ENCODE measurements at places on chromosomes 13 and 19.

GRCh38 chr19:14570864-14571527 lies 870 bp downstream of the NDUFB7 start:
- no peak for DNase-seq

DNA sequence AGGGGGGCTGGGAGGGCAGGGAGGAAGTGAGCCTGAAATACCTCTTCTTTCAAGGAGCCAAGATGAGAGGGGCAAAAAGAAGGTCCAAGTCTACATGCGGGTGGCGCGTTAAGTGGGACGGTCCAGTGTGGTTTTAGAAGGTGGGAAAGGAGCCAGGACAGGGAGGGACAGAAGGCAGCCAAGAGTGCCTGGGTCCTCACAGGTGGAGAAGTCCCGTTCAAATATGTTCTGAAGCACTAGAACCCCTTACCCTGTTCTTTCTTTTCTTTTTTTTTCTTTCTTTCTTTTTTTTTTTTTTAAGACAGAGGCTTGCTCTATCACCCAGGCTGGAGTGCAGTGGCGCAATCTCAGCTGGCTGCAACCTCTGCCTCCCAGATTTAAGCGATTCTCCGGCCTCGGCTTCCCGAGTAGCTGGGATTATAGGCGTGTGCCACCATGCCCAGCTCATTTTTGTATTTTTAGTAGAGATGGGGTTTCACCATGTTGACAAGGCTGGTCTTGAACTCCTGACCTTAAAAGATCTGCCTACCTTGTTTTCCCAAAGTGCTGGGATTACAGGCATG lies 7.4 kb downstream of the CAMSAP3 start:
- DNase-seq, result no peak

DNA sequence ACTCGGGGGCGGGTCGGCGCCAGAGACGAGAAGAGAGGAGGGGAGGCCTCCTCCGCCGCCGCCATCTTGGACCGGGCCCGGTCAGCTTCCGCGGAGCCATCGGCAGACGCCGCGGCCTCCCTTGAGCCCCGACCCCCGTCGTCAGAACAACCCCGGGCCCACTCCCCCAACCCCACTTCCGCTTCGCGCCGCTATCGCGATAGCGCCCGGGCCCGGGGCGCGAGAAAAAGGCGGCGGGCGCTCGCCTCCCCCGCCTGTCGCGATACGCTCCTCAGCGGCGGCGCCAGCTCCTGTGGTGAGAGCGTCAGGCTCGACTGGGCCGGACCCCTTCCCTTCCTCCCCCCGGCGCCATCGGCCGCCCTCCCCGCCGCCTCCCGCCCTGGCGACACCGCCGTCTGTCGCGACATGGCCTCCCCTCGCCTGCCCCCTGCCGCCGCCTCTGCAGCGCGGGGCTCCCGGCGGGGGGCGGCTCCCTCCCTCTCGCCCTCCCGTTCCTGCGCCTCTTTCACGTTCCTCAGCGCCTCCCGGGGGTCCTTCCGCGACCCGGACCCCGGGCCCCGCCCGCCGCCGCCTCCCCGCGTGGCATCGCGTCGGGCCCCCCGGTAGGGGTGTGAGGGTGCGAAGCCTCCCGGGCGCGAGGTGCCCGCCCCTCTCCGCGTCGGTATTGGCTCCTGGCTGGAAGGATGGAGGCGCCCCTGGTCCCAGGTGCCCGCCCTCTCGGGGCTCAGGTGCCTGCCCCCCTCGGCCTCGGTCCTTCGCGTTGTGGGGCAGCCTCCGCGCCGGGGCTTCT lies at the start of gene CNOT3:
Gene CNOT3, plus strand, starts transcription at position 64 of the 790 bp plus-strand sequence. CDS start 5,217 bp downstream, outside the sequence.
- no peak for DNase-seq

GRCh38 chr13:42720858-42721219 lies 60.5 kb upstream of the FAM216B start:
- DNase-seq, result no peak

DNA sequence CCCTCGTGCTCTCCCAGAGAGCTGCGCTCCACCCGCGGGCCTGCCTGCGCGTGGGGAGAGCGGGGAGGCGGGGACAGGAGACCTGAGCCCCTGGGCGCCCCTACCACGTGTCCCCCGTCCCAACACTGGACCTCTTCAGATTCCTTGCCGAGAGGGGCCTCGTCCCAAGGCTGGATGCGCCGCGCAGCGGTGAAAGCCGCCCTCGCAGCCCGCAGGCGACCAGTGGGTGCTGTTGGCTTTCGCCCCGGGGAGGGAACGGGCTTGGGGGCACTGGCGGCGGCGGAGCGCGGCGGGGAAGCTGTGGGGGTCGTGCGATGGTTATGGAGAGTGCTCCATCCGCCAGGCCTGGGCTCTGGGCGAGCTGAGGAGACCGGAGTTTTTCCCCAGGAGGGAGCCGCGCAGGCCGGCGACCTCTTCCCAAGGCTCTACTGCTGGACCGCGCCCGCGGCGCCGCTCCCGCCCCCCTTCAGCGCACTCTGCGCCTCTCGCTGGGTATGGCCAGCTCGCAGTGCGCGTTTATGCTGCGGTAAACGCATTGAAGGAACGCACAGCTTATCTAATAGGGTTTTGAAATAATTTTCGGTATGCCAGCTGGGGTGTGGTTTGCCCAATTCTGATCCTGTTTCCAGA lies 17.2 kb upstream of the RNF17 start:
- no peak for DNase-seq

- DNase-seq, result no peak
Observed at GRCh38 chr13:50030315-50030714, 15.1 kb downstream of the KCNRG start.

DNA sequence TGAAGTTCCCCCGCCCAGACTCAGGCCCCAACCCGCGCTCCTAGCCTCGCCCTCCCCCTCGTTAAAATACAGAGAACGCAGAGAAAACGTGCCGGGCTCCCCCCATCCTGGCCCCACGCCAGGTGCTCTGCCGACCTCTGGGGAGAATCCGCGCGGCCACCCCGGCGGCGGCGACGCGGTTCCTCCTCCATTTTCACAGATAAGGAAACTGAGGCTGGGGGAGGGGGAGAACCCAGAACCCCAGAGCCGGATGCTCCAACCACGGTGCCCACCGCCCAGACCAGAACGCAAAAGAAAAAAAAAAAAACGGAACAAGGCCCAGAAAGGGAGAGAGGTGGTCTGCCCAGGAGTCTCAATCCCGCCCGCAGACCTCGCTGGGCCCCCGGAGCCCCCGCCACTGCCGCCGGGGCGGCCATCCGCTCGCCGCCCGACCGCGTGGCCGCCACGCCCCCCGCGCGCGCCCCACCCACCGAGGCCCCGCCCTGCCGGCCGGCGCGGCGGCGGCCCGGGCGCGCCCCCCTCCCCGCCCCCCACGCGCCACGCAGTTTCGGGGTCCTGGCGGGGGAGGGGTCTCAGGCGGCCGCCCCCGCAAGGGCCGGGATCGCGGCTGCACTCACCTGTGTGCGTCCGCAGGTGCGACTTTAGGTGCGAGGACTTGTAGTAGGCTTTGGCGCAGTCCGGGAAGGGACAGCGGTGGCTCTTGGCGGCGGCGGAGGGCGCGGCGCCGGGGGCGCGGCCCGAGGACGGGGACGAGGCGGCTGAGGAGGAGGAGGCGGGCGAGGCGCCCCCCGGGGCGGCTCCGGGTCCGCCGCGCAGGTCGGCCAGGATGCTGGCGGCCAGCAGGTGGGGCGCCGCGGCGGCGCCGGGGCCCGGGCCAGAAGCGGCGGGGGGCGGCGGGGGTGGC lies 703 bp downstream of the KLF16 start:
- DNase-seq, result no peak

DNA sequence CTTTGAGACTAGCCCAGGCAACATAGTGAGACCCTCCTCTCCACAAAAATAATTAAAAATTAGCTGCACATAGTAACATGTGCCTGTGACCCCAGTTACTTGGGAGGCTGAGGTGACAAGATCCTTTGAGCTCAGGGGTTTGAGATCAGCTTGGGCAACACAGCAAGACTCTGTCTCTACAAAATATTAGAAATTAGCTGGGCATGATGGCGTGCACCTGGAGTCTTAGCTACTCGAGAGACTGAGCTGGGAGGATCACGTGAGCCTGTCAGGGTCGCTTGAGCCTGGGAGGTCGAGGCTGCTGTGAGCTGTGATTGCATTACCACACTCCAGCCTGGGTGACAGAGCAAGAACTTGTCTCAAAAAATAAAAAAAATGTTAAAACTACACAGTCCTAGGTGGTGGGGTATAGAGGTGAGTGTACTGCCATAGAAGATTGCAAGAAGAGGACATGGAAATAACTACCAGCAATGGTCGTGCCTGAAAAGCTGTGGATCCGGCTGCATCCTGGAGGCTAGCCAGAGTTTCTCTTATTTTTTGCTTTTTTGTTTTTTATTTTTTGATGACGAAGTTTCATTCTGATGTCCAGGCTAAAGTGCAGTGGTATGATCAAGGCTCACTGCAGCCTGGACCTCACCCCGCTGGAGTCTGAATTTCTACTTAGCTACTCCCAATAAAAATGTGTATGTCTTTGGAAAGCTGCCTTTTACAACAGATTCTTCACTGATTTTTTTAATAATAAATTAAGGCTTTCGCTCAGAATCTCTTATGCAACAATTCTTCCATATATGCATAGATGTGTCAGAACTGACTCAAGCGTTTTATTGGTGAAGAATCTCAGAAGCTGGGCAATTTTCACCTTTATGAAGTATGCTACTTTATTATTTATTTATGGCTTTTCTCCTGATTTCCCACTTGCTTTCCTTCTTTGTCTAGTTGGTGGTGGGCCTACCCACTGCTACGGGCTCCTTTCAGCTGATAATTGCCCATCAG lies 393.8 kb downstream of the TSHZ3 start:
- no peak for DNase-seq

DNA sequence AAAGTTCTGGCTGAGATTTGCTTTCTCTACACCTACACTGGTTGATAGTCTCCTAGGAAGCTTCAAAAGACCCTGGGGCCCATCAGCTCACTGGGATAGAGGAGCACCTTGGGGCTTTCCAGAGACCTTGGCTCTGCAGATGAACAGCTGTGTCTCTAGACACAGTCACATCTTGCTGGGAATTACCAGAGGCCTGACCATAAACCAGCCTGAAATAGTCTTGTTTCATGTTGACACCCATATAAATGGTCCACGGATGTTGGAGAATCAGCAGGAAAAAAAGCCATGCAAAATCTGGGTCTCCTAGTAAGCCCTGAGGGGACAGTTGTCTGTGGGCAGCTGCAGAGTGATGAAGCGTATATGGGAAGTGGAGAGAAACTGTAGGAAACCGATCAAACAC lies 207.6 kb downstream of the DNAJC15 start:
- no peak for DNase-seq

DNA sequence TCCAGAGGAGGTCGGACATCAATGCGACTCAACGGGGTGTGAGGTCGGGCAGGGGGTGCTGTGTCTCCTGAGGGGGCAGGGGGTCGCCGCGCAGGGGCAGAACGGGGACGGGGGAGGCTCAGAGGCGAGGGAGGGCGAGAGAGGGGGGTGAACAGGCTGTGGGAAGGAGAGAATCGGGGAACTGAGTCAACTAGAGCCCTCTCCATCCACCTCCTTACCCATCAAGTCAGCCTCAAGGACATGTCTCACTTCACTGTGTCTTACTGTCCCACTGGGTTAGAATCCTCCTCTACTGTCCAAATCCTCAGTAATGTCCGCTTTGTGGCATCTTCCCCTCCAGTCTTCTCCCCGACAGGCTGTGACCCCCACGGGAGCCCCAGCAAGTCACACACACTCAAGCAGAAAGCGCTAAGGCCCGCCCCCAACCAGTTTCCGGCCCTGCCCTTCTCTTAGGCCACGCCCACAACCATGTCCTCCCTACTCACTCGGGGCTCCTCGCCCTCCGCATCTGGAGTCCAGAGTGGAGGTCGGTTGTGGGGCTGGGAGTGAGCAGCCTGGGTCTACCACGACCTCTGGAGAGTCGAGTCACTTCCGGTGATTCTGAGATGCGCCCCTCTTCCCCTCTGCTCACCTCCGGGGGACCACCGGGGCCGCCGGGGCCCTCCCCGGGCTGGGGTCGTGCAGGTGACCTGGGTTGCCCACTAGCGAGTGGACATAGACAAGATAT lies 9.3 kb downstream of the PLEKHA4 start:
- DNase-seq, result no peak

- no peak for DNase-seq
Observed at GRCh38 chr13:113013303-113013702, 44.3 kb downstream of the MCF2L start.

- no peak for DNase-seq
Observed at GRCh38 chr13:110393761-110394160, 86.7 kb downstream of the COL4A2 start.

DNA sequence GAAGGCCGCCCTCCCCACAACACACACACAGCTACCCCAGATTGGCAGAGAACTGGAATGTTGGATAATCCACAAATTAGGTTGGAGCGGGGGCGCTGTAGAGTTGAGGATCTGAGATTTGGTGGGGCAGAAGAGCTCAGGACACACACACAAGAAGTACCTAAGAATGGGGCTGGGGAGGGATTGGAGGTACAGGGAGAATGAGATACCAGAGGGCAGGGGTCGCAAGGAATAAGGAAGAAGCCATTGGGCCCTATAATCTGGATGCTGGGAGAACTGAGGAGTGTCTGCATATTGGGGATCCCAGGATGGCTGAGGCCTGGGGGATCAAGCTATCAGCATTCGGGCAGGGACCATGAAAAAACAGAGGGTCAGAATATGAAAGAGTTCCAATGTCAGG lies 11.5 kb downstream of the SYT3 start:
- no peak for DNase-seq

- DNase-seq, result no peak
Observed at GRCh38 chr19:17110599-17110966, 35.0 kb downstream of the MYO9B start.

GRCh38 chr19:13668964-13669363 lies 95.4 kb upstream of the MRI1 start:
- DNase-seq, result no peak

- DNase-seq, result no peak
Observed at GRCh38 chr19:9720541-9720940, 45.6 kb upstream of the ZNF562 start.

GRCh38 chr13:98648686-98649085 lies 71.8 kb upstream of the STK24 start:
- no peak for DNase-seq

DNA sequence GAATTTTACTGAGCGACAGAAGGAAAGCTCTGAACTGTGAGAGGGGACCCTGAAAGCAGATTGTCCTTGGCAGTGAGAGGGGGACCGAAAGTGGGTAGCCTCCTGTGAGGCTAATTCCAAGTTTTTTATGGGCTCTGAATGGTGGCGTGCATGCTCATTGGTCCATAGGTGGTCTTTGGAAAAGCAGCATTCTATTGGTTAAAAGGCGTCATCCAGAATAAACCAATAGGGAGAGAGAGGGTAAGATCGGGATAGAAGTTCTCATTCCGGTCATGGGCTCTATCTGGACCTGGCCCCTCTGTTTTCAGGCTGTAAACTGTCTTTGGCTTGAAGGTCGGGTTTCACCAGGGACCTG lies 539.8 kb upstream of the PCDH9 start:
- DNase-seq, result no peak

GRCh38 chr13:68929075-68929745 lies 1178.4 kb upstream of the ATXN8OS start:
- no peak for DNase-seq

DNA sequence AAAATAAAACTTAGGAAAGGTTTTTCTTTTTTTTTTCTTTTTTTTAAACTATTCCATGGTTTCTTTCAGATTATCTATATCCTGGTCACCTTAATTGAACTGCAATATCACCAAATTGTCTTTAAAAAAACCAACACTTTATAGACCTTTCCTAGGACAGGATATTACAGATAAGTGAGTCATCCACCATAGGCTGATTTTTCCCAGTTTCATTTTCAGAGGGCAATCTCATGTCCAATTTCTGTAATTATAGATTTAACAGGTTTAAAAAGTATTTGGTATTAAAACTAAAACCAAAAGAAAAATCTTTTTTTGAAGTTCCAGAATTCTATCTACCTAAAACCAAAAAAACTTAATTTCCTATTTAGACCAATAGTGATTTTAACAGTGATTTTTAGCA lies 13.2 kb downstream of the SPART start:
- no peak for DNase-seq

GRCh38 chr19:45908956-45909355 lies 5.6 kb downstream of the NANOS2 start:
- no peak for DNase-seq
